ENCODE measurements at places on chromosomes 4 and X.

GRCh38 chr4:119501740-119502139 is 126.9 kb downstream of the PDE5A start:
- no peak for DNase-seq

- no peak for DNase-seq
These were observed 213.7 kb upstream of the VCX3A start for GRCh38 chrX:6748595-6748994.

GRCh38 chr4:158827543-158827981 is 58.7 kb downstream of the FNIP2 start:
- DNase-seq = no peak

- DNase-seq = no peak
These were observed 122.4 kb upstream of the NPY2R start for GRCh38 chr4:155085843-155086530.

DNA sequence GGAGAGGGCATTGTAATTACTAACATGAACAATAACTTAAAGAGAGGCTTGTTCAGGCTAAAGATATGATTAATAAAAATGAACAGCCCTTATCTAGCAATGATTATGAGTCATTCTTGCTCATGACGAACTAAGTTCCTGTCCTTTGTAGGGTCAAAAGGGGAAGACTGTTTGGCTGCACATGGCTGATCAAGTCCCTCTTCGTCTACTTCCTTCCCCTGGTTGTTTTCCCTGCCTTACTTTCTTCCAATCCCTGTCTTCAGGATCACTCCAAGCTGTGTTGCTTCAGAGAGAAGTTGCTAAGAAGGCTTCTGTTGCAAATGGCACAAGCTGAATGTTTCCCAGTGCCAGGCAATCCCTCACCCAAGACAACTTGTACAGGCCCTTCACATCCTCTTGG is 115.0 kb upstream of the HS3ST1 start:
- no peak for DNase-seq

GRCh38 chr4:23746672-23747071 is 143.2 kb downstream of the PPARGC1A start:
- DNase-seq = no peak
